Stimulated activated CD8-positive, alpha-beta memory T cell treated with anti-CD3 and anti-CD28 coated beads, Interleukin-15, amount 100 ng/mL, for 1 hour (primary cell): ENCODE measurements at places on chromosomes 5 and 9.

- DNase-seq = no peak
Measured at GRCh38 chr5:56681346-56681745, 134.0 kb upstream of the MAP3K1 start.

- DNase-seq = no peak
Measured at GRCh38 chr5:141223112-141223783, at the start of gene PCDHB14. PCDHB14 (plus strand) TSS chr5:141223343; CDS start chr5:141223506, 163 bp downstream.

DNA sequence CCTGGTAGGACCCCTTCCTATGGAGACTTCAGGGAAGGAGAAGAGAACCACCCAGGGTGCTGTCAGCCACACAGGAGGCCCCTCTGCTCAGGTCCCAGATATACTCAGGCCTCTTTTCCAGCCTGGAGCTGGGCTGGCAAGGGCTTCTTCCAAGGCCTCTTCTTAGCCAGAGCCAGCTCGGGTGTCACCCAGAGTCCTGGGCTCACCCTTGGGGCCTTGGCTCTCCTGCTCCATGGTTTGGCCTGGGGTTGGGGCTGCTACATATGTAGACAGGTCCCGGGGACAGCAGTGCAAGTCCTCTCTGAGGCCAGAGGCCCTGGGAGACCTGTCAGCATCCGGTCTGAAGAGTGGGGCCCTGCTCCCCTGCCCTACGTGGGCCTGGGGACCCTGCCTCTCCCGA, 22.8 kb downstream of the PAEP start:
- no peak for DNase-seq

DNA sequence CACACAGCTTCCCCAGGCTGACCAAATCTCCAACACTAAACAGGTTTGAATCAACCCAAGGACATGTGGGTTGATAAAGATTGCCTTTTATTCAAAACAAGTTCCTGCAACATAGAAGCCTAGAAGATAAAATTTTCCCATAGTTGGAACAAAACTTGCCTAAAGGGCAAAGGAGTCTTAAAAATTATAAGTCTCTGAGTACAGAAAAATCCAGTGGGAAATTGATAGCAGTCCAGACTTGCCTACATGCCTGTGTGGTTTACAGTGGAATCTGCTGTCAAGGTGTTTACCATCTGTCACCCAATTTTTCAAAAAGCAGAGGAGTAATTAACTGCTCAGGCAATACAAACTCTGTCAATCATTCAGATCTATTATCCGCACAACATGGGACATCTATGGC, 168.2 kb downstream of the PPP2R2B start:
- DNase-seq = no peak

- DNase-seq = no peak
Measured at GRCh38 chr5:170361616-170362015, 27.6 kb downstream of the KCNMB1 start.

GRCh38 chr5:179187229-179187678, 127.1 kb downstream of the ZNF354C start:
- no peak for DNase-seq

DNA sequence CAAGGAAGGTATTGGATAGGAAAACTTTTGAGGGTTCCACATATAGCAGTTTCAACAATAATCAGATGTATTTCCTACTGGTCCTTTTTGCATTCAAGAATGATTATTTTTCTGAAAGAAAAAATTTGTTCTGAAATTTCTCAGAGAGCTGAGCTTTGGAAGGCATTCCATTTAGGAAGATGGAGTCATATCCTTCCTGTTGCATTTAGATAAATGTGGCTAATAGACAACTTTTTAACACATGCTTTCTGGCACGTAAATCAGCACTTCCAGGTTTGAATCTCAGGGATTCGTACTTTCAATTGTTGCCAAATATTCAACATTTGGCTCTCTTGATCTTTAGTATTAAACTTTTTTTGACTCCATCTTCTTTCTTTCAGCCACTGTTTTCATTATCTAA, 24.8 kb upstream of the TLR4 start:
- DNase-seq = no peak

- DNase-seq = no peak
Measured at GRCh38 chr9:71891557-71892189, 19.3 kb downstream of the ABHD17B start.

- DNase-seq = no peak
Measured at GRCh38 chr9:94867281-94867841, 140.9 kb downstream of the AOPEP start.

- DNase-seq = no peak
Measured at GRCh38 chr5:152853361-152853760, 448.3 kb upstream of the NMUR2 start.

- DNase-seq = no peak
Measured at GRCh38 chr5:96706433-96707111, 44.4 kb downstream of the CAST start.

- DNase-seq = no peak
Measured at GRCh38 chr5:135966165-135966564, 11.4 kb upstream of the LECT2 start.

GRCh38 chr5:39648848-39649227, 224.1 kb upstream of the DAB2 start:
- DNase-seq = no peak

- no peak for DNase-seq
Measured at GRCh38 chr5:152503206-152503605, 98.1 kb upstream of the NMUR2 start.

DNA sequence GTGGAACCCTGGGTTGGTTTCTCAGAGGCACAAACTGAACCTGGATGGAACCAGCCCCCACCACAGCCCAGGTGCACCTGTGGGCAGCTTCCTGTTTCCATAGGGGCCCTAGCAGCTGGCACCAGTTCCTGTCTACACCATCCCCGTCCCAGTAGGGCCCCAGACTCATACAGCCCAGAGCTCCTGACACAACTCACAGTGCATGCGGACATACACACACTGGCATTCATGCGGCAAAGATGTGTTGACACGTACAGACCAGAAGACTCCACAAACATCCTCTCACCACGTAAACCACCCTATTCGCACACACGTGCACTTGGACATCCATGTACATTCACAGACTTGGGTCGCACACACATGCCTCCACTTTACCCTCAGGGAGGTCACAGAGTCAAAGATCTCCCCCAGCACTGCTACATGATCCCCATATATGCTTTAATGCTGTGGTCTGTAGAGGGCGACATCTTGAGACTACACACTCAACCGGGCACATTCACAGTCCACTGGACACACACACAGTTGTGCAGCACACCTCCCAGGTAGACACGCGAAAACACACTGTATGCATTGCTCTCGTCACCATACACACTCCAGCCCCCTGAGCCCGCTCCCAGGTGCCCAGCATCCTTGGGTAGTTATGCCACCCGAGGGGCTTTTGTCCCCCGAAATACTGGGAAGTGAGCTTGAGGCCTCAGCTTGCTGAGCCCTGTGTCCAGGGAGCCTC, 22.4 kb downstream of the CXXC5 start:
- no peak for DNase-seq

DNA sequence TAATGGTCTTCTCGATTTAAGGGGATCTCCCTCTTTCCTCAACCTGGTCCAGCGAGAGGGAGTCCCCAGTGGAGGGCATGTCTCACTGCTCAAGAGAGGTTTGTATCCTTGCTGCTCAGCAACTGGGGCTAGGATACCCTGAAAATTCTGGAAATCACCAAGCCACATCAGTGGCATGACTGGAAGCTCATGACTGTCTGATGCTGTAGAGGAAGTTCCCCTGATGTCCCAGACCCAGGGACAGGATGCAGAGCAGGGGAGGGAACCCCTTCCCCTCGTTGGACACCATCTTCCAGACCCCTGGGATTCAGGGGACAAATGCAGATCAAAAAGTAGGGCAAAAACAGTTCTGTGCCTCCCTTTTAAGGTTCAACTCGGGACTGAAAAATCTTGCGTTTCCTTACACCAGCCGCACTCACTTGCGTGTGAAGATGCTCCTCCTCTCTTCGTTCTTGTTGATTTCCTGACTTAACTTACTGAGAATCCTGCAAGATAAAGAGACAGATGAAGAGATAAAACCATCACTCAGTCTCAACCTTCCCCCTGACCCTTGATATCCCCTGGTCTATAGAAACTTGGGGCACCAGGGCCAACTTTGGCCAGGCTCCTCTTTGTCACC, 22.1 kb downstream of the LCP2 start:
- no peak for DNase-seq

- no peak for DNase-seq
Measured at GRCh38 chr9:133048595-133048994, 13.2 kb upstream of the CEL start.

- no peak for DNase-seq
Measured at GRCh38 chr5:170423692-170424091, 34.5 kb upstream of the KCNMB1 start.

DNA sequence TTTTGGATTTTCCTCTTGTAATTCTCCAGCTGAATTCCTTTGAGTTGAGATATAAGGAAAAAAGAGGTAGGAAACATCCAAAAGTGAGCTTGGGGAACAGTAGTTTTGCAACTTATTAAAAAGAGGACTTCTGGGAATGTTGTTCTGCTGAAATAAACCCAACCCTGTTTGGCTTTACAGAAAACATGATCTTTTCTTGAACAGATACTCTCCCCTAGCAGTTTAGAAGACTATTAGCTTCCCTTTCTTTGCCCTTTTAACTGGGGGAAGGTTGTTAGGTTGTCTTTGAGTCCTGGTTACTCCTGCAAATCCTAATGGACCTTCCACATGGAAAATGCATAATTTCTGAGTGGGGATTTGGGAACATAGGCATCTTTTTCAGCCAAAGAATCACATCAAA, 168.7 kb upstream of the RPS23 start:
- DNase-seq = no peak

GRCh38 chr5:56459394-56460194, 226.5 kb upstream of the ANKRD55 start:
- no peak for DNase-seq

GRCh38 chr9:136312436-136312835, 8.5 kb upstream of the CCDC187 start:
- no peak for DNase-seq

DNA sequence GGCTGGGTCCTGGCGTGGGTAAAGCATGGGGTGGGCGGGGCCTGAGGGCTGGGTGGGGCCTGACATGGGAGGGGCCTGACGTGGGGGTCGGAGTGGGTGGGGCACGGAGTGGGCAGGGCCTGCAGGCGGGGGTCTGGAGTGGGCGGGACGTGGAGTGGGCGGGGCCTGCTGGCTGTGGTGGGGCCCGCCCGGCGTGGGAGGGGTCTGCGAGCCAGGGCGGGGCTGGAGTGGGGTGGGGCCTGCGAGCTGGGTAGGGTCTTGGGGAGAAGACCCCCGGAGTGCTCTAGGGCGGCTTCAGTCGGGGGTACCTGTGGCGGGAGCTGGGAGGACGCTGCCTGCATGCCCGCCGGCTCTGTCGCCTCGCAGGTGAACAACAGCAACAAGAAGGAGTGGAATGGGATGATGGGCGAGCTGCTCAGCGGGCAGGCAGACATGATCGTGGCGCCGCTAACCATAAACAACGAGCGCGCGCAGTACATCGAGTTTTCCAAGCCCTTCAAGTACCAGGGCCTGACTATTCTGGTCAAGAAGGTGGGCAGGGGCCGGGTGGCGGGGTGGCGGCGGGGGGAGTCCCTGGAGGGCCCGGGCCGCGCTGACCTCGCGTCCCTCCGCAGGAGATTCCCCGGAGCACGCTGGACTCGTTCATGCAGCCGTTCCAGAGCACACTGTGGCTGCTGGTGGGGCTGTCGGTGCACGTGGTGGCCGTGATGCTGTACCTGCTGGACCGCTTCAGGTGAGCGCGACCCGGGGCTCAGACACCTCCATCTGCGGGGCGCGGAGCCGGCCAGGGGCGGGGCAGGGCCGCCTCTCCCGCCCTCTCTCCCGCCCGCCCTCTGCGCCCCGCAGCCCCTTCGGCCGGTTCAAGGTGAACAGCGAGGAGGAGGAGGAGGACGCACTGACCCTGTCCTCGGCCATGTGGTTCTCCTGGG, 8.0 kb downstream of the LRRC26 start:
- DNase-seq = no peak

DNA sequence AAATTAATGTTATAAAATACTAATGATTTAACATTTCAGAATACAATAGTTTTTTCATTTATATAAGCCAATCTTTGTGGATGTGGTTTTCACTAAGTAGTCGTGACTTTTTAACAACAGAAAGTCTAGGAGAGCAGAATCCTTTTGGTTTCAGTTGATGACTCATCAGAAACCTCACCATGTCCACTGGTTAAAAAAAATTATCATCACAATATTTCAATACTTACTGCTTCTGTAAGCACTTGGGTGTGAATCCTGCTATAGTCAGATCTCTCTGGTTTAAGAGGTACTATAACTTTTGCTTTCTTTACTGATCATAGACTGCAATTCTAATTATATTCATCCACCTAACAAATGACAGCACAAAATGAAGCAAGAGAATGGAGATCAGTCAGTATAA, 77.2 kb downstream of the MRPS30 start:
- no peak for DNase-seq

DNA sequence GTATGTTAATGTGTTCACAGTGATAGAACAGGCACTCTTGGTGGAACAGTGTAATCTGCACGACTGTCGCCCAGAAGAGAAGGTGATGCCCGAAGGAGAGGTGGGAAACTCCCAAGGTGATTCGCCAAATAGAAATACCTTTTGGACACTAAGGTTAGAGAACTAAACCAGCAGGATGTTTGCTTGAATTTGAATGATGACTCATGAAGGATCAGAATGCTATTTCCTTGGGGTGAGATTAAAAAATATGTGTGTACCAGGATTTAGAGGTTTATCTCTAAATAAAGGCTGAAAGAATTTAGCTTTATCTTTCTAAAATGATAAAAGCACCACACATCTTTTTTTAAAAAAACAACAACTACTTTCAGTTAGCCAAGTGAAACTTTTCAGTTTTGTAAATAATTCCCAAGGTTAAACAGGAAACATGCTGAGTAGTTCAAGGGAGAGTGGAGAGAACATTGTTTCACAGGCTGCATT, 297.4 kb upstream of the TAS2R1 start:
- no peak for DNase-seq

DNA sequence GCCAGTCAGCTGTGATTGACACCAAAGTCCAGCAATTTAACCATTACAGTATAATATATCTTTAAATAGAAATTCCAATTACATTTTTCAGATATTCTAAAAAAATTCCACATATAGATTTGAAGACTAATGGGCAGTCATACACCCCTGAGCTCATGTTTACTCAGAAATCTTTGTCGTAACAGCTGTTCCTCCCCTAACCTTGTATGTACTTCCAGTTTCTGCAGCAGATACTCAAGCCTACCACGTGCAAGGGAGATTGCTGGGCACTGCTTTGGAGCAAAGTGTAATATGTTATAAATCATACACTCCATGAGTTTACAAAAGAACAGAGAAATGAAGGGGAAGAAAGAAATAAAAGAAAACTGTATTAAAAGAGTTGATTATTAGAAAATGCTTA, 241.2 kb downstream of the TRIM32 start:
- no peak for DNase-seq
